ENCODE measurements at places on chromosomes 12 and 14. TPM values are rescaled to one million over a fixed set of nuclear protein-coding genes. Genes with fewer than 3 reads are reported as not detected.

Gene ANKRD33
- total RNA-seq: not detected

Gene SLC38A4
- total RNA-seq: not detected

Gene PSMA3
- 267 TPM for total RNA-seq

Gene NOVA1
- not detected for total RNA-seq

Gene SOX5
- total RNA-seq: 0.52 TPM

Gene CMA1
- not detected for total RNA-seq

Gene DLGAP5
- total RNA-seq: 72.8 TPM

Gene PRH2
- total RNA-seq: not detected

Gene ADSS1
- 9.9 TPM for total RNA-seq

Gene FOXM1
- total RNA-seq: 85.1 TPM

Gene STXBP6
- total RNA-seq: 0.27 TPM

Gene DPF3
- total RNA-seq: 0.27 TPM

Gene PRB2
- not detected for total RNA-seq

Gene OTX2
- total RNA-seq: not detected

Gene PTGES3
- total RNA-seq: 404 TPM

Gene CRIP2
- 31.1 TPM for total RNA-seq

Gene POLE2
- 24.5 TPM for total RNA-seq

Gene FIGNL2
- total RNA-seq: 0.27 TPM

Gene PPP1R36
- total RNA-seq: 0.47 TPM

Gene AICDA
- not detected for total RNA-seq

Gene SLC8A3
- total RNA-seq: not detected

Gene TMPO
- total RNA-seq: 207 TPM

Gene RPL36AL
- total RNA-seq: 212 TPM

Gene PKP2
- 21.5 TPM for total RNA-seq

Gene CLEC14A
- total RNA-seq: 0.10 TPM

Gene DEPDC4
- 3.4 TPM for total RNA-seq

Gene LALBA
- total RNA-seq: not detected

Gene BLTP3B
- total RNA-seq: 24.5 TPM

Gene LRRC10
- not detected for total RNA-seq

Gene FLRT2
- total RNA-seq: 0.17 TPM

Gene CRACR2A
- 18.4 TPM for total RNA-seq

Gene PLEK2
- 67.6 TPM for total RNA-seq

Gene TAS2R50
- 0.54 TPM for total RNA-seq
